ENCODE measurements at places on chromosomes 3 and 15.

DNA sequence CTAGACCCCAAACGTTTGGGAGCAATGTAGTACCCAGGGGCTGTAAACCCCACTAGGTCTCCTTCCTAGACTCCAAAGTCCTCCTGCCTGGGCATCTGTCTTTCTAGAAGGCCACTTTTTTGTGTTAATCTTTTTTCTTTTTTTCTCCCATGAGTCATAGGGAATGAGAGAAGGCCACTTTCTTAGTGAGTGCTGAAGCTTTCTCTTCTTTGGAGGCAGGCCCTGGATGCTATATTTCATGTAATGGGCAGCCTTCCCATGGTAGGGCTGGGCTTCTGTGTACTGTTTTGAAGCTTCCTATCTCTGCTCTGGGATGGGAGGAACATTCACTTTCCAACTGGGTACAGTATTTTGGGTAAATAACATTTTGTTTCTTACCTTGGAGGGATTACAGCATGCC is 15.2 kb upstream of the RTP2 start:
- DNase-seq, result no peak

DNA sequence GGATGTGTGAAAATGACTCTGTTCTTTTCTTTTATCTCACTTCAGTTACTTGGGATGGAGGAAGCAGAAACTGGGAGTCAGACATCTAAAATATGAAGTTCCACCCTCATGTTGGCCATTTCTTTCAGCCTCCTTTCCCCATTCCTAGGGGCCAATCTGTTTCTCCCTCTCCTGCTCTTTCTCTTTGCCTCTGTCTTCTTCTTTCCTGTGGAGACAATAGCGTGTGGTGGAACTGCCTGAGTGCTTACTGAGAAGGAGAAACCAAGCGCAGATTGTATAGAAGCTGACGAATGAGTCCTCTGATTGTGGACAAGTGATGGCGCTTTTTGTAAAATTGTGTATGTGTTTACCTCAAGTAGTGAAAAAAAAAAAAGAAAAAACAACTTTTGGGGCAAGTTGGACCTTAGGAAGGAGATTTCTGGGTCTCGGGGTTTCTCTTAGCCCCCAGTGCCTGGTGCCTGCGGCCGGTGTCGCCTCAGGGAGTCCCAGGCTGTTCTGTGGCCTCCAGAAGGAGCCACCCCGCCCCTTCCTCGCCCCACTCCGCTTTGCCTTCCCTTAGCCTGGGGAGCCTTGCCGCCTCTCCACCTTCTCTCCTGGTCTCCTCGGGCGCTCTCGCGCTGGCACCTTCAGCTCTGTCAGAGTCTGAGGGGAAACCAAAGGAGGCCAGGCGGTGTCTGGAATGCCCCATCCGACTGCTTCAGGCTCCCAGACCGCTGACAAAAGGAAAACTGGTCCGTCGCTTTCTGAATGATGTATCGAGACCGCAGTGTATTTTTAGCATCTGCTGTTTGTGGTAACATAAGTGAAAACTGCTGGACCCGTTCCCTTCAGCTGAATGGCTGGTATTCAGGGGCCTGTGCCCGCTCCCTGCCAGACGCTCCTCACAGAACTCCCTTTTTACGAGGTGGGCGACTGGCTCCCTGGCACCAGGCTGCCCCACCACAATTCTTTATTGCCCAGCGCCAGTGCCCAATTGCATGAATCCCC is 30.1 kb downstream of the SCG5 start:
- DNase-seq, result no peak

DNA sequence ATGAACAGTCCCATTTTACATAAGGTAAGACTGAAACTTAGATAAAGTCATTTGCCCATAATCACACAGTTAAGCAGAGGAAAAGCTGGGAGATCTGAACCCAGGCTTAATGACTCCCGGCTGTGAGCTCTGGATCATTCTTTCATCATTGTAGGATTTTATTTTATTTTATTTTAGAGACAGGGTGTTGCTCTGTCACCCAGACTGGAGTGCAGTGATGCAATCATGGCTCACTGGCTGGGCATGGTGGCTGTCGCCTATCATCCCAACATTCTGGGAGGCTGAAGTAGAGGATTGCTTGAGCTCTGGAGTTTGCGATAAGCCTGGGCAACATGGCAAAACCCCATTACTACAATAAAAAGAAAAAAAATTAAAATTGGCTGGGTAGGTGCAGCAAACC is 31.2 kb upstream of the RAF1 start:
- DNase-seq, result no peak

DNA sequence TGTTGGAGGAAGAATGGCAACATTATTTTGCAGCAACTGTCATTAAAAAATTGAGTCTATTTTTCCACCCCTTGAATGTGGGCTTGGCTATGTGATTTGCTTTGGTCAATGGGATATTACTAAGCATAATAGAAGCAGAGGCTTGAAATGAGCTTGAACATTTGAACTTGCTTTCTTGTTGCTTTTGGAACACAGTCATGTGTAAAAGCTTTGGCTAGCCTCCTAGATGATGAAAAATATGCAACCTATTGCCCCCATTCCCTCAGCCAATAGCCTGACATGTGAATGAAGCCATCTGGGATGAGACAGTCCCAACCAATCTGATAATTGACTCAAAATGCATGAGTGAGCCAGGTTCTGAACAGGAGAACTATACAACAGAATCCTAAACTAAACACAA is 78.4 kb downstream of the PLSCR2 start:
- no peak for DNase-seq

GRCh38 chr3:30626443-30627180 is 20.2 kb downstream of the TGFBR2 start:
- no peak for DNase-seq

DNA sequence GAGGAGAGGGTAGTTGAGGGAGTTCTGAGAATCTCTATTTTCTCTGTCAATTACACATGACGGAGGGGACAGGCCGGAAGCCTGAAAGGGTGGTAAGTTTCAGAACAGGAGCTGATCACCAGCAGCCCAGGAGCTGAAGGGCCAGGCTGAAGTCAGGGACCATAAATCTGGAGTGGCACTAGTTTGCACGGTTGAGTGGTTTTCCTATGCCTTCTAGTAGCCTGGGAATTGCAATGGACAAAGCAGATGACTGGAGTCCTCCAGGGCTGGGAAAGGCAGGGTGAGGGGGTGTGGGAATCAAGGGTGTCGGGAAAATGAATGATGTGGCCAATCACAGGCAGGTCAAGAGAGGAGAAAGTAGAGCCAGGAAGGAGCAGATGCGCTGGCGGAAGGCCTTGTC is 72.5 kb downstream of the MAGEF1 start:
- DNase-seq, result no peak

All from activated CD4-positive, alpha-beta T cell treated with anti-CD3 and anti-CD28 coated beads, Interleukin-2, amount 50 U/mL, for 4 hours (primary cell).